ENCODE measurements at places on chromosomes 5 and 9.

DNA sequence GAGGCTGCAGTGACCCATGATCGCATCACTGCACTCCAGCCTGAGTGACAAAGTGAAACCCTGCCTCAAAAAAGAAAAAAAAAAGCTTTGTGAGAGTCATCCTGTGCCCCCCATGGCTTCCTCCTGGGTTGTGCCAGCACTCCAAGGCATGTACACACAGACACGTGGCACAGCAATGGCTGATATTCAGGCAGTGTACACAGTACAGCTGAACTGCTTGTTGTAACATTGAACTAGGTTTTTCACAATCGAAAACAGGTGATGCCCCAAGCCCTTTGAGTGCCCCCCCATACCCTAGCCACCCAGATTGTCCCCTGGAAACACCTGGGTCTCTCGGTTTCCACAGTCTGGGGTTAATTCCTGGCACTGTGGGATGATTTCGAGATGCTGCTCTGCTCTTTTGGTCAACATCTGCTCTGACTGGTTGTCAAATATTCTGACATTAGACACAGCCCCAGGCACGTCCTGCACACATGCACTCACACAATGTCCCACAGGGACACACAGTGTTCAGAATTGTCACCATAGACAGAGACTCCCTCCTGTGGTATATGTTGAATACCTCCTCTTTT is 9.2 kb downstream of the SPINK4 start:
- no peaks in the 10 kb centered on the region for H3K4me1 ChIP-seq
- peaks cover 16% of the 10 kb centered on the region for H3K36me3 ChIP-seq
- no peak overlapping the region for H3K4me3 ChIP-seq
- peak overlapping the region; percentile 43 for H3K27ac ChIP-seq
- DNase-seq, result no peak

DNA sequence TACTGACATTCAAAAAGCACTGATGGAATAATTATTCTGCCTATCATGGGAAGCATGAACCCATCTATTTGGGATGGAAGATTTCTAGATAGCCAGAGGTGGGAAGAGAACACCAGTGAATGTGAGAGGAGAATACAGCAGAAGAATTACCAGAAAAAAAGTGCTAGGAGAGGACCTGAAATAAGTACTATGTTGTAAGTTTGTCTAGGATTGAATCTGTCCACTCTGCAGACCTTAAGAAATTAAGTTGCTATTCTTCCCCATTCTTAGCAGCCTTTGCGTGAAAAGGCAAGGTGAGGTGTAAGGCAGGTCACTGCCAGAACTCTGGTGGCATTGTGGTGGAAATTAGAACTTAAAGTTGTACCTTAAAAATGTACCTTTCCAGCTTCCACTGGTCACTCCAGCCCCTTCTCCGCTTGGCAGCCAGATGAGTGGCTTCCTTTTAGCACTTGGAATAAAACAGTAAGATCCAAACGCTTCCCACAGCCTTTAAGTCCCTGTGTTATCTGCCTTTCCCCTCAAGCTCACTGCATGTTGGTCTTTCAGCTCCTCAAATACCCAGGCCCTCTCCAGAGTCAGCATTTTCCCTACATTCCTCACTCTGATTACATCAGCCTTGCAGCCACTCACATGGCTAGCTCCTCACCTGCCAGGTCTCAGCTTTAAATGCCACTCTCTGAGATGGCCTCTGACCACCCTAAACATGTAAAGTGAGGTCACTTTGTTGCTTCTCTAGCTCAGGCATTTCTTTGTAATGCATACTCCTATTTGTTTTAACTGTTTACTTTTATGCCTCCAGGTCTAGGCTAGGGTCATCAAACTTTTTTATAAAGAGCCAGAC is 253.0 kb downstream of the EPB41L4A start:
- no peaks in the 10 kb centered on the region for H3K27me3 ChIP-seq
- DNase-seq, result no peak
- peaks cover 64% of the 10 kb centered on the region for H3K36me3 ChIP-seq
- no peak overlapping the region for H3K27ac ChIP-seq

DNA sequence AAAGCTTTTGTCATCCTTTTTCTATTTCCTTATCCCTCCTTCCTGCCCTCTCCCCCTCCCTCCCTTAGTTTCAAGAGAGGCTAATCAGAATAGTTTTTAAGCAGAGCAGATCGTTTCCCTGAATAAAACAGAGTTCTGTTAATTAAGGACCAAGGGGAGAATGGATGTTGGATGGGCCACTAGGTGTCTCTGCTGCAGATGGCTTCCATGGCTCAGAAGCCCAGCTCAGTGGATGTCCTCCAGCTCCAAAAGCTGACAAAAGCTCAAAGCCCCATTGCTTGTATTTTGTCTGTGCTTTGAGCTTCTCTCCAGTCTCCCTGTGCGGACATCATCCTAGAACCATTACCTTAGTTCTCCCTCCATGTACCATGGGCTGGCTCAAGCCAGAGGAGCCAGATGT is 21.0 kb upstream of the NPR3 start:
- no peak overlapping the region for H3K4me3 ChIP-seq
- H3K36me3 ChIP-seq, result no peaks in the 10 kb centered on the region
- peaks cover 3% of the 10 kb centered on the region for H3K27me3 ChIP-seq
- no peak overlapping the region for H3K27ac ChIP-seq

DNA sequence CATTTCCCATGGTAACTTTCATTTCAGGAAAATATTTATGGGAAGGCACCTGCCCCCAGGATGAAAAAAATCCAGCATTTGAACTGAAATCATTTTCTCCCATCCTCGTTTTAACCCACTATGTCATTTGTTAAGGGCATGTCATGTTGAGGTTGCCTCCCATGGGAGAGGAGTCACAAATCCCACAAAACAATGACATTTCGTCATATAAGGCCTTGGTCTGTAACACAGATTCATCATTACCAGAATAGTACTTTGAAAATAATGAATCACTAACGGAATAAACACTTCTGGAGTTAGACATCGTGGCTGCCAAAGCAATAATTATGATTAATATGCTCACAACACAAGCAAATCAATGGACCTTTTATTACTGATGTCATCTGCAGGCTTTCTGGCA is 274.1 kb downstream of the NDUFS4 start:
- peaks cover 15% of the 10 kb centered on the region for H3K36me3 ChIP-seq
- no peak for DNase-seq
- H3K27me3 ChIP-seq, result no peaks in the 10 kb centered on the region
- H3K27ac ChIP-seq, result no peak overlapping the region

DNA sequence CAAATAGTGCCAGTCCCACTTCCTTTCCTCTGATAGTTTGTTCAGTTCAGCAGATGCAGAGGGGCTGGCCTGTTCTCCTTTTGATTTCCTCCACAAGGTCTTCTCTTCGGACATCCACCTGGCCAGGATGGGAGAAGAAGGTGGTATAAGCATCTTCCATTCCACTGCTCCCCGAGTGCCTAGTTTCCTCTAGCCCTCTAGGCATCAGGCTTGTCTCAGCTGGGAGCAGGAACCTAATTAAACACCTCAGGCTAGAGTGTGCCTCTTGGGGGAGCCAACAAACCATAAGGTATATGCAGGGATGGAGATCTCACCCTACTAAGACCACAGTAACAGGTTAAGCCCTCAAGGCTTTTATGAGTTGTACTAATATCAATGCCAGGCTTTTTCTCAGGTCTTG is 835 bp upstream of the DND1 start:
- H3K36me3 ChIP-seq, result peaks cover 10% of the 10 kb centered on the region
- no peaks in the 10 kb centered on the region for H3K4me1 ChIP-seq
- no peak for DNase-seq
- no peak overlapping the region for H3K27ac ChIP-seq

DNA sequence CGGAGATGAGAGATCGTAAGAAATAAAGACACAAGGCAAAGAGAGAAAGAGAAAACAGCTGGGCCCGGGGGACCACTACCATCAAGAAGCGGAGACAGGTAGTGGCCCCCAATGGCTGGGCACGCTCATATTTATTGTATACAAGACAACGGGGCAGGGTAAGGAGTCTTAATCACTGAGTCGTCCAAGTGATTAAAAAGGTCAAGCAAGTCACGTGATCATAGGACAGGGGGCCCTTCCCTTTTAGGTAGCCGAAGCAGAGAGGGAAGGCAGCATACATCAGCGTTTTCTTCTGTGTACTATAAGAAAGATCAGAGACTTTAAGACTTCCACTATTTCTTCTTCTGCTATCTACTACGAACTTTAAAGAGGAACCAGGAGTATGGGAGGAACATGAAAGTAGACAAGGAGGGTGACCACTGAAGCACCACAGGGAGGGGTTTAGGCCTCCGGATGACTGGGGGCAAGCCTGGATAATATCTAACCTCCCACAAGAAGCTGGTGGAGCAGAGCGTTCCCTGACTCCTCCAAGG is 24.6 kb upstream of the QSOX2 start:
- no peaks in the 10 kb centered on the region for H3K27me3 ChIP-seq
- H3K27ac ChIP-seq, result no peak overlapping the region

DNA sequence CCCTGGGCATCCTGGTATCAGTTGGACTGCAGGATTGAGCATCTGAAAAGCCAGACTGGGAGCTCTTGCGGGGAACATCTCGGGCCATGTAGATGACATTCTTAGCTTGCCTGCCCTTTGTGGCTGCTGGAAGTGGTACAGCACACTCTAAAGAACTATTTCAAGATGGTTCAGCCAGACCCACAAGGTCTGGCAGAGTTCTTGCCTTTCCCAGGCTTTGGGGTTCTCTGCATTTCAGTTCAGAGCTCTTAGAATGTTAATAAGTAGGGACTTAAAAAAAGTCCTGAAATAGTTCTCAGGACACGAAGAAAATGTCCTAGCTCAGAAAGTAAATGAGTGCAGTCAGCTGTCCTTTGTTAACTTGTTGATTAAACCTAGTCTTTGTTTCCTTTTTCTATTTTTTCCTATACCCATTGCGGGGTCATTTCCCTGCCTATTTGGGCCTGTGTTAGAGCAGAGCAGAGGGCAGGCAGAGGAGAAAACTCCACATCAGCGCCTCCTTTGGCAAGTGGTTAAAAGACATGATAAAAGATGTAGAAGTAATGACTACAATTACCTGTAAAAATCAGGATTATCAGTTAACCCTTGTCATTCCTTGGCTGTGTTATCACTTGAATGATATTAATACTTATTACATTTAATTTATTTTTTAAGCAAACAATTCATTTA is 291.5 kb downstream of the ZSWIM6 start:
- no peak overlapping the region for H3K4me3 ChIP-seq
- peaks cover 18% of the 10 kb centered on the region for H3K27me3 ChIP-seq
- DNase-seq, result no peak
- H3K36me3 ChIP-seq, result no peaks in the 10 kb centered on the region
- peaks cover 39% of the 10 kb centered on the region for H3K4me1 ChIP-seq

GRCh38 chr9:32350682-32351081 is 33.8 kb upstream of the ACO1 start:
- H3K36me3 ChIP-seq, result no peaks in the 10 kb centered on the region
- DNase-seq, result no peak
- no peak overlapping the region for H3K4me3 ChIP-seq
- H3K27me3 ChIP-seq, result no peaks in the 10 kb centered on the region
- no peaks in the 10 kb centered on the region for H3K4me1 ChIP-seq
- no peak overlapping the region for H3K27ac ChIP-seq

DNA sequence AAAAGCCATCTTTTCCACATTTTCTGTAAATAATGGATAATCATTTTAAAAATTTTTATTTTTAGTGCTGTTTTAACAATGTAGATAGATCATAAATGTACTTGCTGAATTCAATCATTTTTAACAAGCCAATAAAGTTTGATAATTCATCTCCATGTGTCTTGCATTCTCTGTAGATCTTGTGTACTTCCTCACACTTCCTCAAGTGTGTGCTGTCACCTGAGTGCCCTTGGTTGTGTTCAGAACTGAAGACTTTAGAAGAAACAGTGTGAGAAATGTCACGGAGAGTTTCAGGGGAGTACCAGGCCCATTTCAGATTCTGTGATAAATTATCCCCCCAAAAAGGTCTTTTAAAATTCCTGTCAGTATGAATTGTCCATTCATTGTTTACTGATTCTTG is 146.0 kb downstream of the NTRK2 start:
- no peak for DNase-seq
- no peak overlapping the region for H3K27ac ChIP-seq
- H3K27me3 ChIP-seq, result peaks cover 2% of the 10 kb centered on the region
- no peaks in the 10 kb centered on the region for H3K36me3 ChIP-seq

DNA sequence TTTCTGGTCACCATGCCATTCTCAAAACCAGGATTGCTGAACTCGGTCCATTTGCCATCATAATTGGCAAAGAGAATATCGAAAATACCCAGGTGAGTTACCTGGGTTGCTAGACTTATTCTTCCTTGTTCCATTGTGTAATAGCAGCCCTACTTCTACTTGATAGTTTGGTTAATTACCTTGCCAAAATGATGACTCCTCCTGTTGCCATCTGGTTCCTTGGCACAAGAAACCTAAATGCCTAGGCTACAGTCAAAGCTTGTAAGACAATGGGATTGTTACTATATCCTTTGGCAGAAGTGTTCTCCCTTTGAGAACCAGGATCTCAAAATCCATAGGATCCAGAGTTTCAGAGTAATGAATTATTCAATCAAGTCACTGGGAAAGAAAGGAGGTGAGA is 373.2 kb upstream of the ACTBL2 start:
- DNase-seq, result no peak
- no peak overlapping the region for H3K4me3 ChIP-seq
- no peaks in the 10 kb centered on the region for H3K4me1 ChIP-seq
- H3K27me3 ChIP-seq, result no peaks in the 10 kb centered on the region
- H3K27ac ChIP-seq, result no peak overlapping the region
- no peaks in the 10 kb centered on the region for H3K36me3 ChIP-seq

GRCh38 chr5:149374303-149374702 is 4.8 kb downstream of the IL17B start:
- H3K27me3 ChIP-seq, result no peaks in the 10 kb centered on the region
- DNase-seq, result no peak
- H3K27ac ChIP-seq, result no peak overlapping the region
- peaks cover 4% of the 10 kb centered on the region for H3K4me1 ChIP-seq

- no peak overlapping the region for H3K4me3 ChIP-seq
- H3K4me1 ChIP-seq, result peaks cover 20% of the 10 kb centered on the region
Measured at GRCh38 chr5:138096363-138096762, 12.5 kb downstream of the WNT8A start.

GRCh38 chr5:160221082-160221481 is 8.2 kb upstream of the FABP6 start:
- peaks cover 3% of the 10 kb centered on the region for H3K27me3 ChIP-seq
- no peaks in the 10 kb centered on the region for H3K4me1 ChIP-seq
- DNase-seq, result no peak

DNA sequence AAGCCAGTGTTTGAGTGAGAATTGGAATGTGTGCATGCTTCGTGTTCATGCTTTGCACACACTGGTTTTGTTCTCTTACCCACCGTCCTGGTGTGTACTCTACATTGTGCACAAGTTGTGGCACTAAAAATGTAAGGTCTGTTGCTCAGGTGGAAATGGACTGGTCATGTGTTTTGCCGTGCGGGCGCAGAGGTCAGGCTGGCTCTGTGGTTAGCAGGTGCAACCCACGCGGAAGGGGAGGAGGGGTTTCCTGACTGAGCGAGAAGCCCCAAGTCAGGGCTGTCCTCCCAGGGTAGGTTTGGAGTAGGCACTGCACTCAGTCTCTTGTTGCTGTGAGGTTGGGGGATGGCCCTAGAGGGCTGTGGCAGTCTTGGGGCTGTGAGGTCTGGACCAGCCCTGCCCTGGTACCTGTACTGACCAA is 86.6 kb downstream of the EHMT1 start:
- H3K4me1 ChIP-seq, result peaks cover 63% of the 10 kb centered on the region
- no peaks in the 10 kb centered on the region for H3K27me3 ChIP-seq
- peaks cover 24% of the 10 kb centered on the region for H3K36me3 ChIP-seq
- H3K27ac ChIP-seq, result peak overlapping the region; percentile 60
- peak; percentile 26 for DNase-seq
- H3K4me3 ChIP-seq, result peak overlapping the region; percentile 83

GRCh38 chr5:130549884-130550561 is 615.0 kb downstream of the HINT1 start:
- no peak overlapping the region for H3K27ac ChIP-seq
- H3K4me1 ChIP-seq, result no peaks in the 10 kb centered on the region
- no peak overlapping the region for H3K4me3 ChIP-seq
- H3K36me3 ChIP-seq, result peaks cover 7% of the 10 kb centered on the region

Data from naive thymus-derived CD8-positive, alpha-beta T cell (primary cell).